NCI-H69 (cell line): ENCODE measurements at places on chromosomes 5 and 9.

- DNase-seq = no peak
Observed at GRCh38 chr5:54844266-54844665, 141.1 kb downstream of the ESM1 start.

- peak; percentile 21 for DNase-seq
Observed at GRCh38 chr5:151935135-151935695, 10.6 kb upstream of the GLRA1 start.

DNA sequence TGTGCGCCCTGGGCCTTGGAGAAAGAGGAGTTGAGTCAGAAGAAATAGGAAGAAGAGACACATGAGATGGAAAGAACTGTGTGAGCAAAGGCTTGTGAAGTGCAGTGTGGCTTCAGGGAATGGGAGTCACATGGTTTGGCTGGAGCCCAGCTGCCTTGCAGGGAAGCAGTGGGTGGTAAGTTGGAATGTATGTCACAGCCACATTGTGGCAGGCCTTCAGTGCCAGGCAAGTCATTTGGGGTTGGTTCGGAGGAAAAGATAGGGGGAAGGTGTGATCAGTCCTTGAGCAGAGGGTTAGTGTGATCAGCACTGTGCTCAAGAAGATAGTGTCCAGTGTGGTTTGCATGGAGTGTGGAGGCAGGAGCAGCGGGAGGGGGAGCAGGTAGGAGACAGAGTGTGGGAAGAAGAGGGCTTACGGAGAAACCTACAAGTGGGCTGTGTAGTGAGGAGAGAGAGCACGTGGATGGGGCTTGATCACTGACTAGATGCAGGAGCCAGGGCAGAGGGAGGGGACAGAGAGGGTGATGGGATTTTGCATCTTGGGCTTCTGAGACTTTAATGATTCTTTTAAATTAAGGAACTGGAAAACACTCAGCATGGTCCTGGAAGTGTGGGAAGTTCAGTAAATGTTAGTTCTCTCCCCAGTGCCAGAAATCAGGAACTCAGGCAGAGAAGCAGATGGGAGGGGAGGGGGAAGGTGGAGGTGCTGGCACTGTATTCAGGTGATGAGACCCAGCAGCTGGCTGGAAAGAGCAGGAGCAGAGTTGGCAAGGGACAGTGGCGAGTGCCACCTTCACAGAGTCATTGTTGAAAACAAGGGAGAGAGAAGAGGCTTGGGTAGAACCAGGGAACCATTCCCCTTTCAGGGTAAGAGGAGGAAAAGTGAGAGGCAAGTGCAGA is 46.6 kb downstream of the ARHGAP26 start:
- DNase-seq = peak; percentile 76

GRCh38 chr5:999724-1000123 is 8.9 kb upstream of the NKD2 start:
- DNase-seq = no peak

GRCh38 chr5:169450464-169450863 is 133.1 kb upstream of the SPDL1 start:
- no peak for DNase-seq

DNA sequence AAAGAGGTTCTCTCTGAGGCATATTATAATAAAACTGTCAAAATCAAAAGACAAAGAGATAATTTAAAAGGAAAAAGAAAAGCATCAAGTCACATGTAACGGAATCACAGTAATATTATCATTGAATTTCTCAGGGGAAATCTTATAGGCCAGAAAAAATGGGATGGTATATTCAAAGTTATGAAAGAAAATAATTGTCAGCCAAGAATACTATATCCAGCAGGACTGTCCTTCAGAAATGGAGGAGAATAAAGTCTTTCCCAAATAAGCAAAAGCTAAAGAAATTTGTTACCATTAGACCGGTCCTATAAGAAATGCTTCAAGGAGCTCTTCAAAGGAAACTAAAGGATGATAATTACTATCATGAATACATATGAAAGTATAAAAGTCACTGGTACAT is 342.0 kb upstream of the GRAMD2B start:
- DNase-seq = no peak

DNA sequence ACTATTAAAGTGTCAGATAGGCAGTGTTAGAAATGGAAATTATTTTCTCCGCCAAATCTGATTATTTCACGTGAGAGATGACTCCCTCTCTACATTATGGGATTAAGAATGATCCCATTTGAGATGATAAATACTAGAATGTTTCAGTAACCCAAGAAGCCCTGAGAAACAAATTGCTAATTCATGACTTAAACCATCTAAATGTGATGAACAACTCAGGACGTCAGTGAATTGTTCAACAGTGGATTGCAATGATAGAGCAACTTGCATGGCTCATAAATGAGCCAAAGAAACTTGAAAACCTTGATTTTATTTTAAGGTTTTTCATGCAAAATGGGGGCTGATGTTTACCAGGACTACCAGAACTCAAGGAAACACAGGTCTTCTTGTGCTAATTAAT is 350.5 kb upstream of the WWC1 start:
- DNase-seq = no peak

- no peak for DNase-seq
Observed at GRCh38 chr5:2105141-2105540, 222.4 kb upstream of the IRX4 start.

DNA sequence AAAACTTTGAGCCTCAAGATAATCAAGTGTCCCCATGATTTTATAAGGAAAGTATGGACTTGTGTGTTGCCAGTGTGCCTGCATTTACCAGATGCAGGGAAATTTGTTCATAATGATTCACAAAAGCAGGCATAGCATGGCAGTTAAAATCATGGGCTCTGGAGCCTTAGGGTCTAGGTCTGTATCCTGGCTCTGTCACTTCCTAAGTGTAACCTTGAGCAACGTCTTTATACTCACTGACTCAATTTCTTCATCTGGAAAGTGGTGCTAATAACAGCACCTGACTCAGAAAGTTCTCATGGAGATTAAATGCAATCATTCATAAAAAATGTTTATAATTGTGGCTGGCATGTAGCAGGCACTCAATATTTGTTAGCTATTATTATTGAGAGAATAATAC is 234.9 kb downstream of the SAXO1 start:
- DNase-seq = no peak
